ENCODE measurements at places on chromosomes 7 and 10. TPM values are rescaled to one million over a fixed set of nuclear protein-coding genes. Genes with fewer than 3 reads are reported as not detected.

- DNase-seq: no peak
These were observed 74.1 kb upstream of the DUSP5 start for GRCh38 chr10:110423650-110424049.

GRCh38 chr10:77071001-77071511, 566.6 kb downstream of the KCNMA1 start:
- DNase-seq: no peak

DNA sequence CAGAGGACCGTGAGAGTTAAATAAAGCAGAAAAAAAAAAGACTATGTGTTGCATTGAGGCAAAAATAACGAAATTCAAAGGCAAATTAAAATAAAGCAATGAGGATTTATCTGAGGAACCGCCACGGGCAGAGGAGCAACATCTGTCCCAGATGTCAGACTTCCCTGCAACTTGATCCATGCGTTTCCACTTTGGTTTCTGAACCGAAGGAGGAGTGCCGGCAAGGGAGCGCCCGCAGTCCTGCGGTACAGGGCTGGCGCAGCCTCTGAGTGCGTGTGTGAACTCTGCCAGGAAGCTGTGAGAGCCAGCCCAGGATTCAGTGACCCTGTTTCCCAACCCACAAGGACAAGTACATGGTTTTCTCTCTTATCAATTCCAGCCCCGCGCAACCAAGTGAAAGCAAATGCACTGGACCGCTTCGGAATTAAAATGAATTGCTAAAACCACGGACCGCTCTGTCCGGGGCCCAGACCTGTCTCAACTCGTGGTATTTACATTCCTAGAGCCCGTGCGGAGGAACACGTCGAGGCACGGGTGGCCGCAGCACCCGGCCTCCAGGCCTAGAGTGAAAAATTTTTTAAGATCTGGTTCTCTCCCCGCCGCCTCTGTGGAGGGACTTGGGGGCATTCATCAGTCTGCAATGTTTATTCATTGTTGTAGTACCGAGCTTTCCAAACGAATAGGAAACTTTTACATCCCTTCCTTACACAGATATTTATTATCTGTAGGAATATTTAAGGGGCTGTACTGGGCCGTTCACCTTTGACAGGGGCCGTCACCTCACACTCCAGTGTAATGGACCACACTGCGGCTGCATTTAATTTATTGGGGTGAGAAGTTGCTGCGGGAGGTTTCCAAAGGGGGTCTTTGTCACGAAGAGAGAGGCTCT, 291.5 kb upstream of the NFE2L3 start:
- DNase-seq: no peak

DNA sequence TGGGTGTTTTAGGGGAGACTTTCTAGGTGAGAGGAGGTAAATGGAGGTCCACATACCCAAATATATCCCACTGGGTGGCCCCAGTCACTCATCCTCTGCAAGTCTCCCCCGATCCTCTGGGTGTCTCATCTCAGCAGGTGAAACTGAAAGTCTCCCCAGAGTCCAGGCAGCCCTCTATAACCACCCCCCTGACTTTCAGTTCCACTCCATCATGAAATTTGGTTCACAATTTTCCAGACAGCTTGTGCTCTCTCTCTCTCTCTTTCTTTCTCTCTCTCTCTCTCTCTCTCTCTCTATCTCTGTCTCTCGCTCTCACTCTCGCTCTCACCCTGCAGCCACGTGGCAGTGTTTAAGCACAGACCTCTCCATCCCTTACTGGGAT, 56.7 kb upstream of the ELN start:
- DNase-seq: no peak

DNA sequence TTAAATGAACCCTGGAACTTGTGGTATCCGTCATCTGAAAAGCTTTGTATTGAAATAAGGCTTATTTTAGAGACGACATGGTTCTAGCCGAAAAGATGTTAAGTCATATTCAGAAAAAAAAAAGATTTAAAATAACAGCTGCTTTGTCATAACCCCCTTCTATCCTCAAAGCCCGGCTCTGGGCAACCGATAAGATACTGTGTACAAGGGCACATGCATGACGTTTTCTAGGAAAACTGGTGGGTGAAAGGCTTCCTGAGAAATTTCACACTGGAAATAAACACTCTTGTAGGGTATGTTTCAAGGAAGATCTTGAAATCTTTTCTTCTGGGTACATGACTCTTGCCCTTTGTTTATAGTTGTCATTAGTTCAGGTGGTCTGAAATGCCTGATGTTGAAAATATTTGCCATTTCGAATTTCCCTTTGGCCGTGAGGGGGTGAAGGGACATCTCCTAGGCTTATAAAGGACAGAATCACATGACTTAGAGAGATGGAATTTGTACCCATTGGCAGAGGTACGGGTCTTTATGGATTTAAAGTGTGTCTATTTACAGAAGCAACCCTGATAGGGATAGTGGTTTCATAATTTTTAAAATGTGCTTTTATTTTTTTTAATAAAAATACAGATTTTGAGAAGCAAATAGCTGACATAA, 232.5 kb downstream of the PTEN start:
- no peak for DNase-seq

DNA sequence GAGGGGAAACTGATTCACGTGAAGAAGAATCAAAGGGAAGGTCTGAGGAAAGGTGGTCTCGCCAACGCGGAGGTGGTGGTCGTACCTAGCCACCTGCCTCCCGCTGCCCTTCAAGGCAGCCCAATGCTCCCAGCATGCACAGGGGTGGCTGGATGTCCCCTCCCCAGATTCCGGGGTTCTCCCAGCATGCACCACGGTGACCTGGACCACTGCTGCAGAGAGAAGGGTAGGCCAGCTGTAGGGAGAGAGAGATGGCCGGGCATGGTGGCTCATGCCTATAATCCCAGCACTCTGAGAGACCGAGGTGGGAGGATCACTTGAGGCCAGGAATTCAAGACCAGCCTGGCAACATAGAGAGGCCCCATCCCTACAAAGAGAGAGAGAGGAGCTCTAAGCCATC, 32.4 kb upstream of the PPP2R2D start:
- no peak for DNase-seq

- no peak for DNase-seq
These were observed 108.1 kb upstream of the INSIG1 start for GRCh38 chr7:155189590-155189989.

GRCh38 chr10:58467931-58468635, 44.6 kb upstream of the BICC1 start:
- no peak for DNase-seq

Gene NIPSNAP2
- 45.1 TPM for total RNA-seq

DNA sequence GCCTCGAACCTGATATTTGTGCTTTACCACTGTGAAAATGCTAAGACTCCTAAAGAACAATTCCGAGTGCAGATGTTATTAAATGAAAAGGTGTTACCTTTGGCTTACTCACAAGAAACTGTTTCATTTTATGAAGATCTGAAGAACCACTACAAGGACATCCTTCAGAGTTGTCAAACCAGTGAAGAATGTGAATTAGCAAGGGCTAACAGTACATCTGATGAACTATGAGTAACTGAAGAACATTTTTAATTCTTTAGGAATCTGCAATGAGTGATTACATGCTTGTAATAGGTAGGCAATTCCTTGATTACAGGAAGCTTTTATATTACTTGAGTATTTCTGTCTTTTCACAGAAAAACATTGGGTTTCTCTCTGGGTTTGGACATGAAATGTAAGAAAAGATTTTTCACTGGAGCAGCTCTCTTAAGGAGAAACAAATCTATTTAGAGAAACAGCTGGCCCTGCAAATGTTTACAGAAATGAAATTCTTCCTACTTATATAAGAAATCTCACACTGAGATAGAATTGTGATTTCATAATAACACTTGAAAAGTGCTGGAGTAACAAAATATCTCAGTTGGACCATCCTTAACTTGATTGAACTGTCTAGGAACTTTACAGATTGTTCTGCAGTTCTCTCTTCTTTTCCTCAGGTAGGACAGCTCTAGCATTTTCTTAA, 47.7 kb downstream of the MINPP1 start:
- DNase-seq: no peak

- DNase-seq: no peak
These were observed 35.6 kb downstream of the PITRM1 start for GRCh38 chr10:3136763-3137611.

- DNase-seq: peak; percentile 24
These were observed 112.9 kb downstream of the COL13A1 start for GRCh38 chr10:69914398-69915214.

DNA sequence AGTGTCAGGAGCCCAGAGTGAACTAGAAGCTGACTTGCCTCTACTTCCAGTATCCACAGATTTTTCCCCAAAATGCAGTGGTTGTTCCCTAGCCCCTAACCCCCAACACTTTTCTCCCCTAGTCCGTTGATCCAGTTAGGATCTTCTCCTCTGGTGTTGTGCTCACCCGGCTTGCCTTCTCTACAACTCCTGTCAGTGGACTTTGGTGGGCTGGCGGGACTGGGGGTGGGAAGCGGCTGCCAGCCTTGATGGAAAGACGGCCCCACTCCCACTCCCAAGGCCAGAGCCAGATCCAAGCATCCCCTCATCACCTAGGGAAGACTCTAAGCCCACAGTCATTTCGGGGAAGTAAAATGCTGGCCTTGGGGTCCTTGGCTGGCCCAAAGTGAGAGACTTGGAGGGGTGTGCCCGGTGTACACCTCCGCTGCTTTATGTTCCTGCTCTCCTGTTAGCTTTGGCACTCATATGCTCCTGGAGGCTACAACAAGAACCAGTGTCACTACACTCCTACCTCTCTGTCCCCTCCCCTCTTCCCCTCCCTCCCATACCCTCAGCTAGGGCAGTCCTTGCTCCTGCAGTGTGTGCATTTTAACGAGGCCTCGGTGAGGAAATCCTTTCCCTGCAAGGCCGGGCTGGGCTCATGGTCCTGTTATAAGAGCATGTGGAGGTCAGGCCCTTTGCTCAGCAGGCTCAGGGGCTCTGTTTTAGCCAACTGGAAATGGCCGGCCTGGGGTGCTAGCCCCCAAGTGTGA, 930 bp upstream of the HOXA10 start:
- no peak for DNase-seq

Gene DLX6
- not detected for total RNA-seq

Gene CNNM1
- 0.70 TPM for total RNA-seq
